ENCODE measurements at places on chromosomes 12 and 14. TPM values are rescaled to one million over a fixed set of nuclear protein-coding genes. Genes with fewer than 3 reads are reported as not detected.

The SRP54 gene
- 84.3 TPM for total RNA-seq

The NRIP2 gene
- total RNA-seq = not detected

The RPGRIP1 gene
- total RNA-seq = not detected

The ANAPC5 gene
- 101 TPM for total RNA-seq

The GYS2 gene
- total RNA-seq = not detected

The TMEM30B gene
- 3.4 TPM for total RNA-seq

All from activated T-cell treated with anti-CD3 and anti-CD28 coated beads, Interleukin-2, amount 50 U/mL, for 72 hours (primary cell).